Stimulated activated CD8-positive, alpha-beta memory T cell treated with anti-CD3 and anti-CD28 coated beads, Interleukin-4, amount 100 ng/mL, for 1 hour (primary cell): ENCODE measurements at places on chromosomes 13 and 19.

DNA sequence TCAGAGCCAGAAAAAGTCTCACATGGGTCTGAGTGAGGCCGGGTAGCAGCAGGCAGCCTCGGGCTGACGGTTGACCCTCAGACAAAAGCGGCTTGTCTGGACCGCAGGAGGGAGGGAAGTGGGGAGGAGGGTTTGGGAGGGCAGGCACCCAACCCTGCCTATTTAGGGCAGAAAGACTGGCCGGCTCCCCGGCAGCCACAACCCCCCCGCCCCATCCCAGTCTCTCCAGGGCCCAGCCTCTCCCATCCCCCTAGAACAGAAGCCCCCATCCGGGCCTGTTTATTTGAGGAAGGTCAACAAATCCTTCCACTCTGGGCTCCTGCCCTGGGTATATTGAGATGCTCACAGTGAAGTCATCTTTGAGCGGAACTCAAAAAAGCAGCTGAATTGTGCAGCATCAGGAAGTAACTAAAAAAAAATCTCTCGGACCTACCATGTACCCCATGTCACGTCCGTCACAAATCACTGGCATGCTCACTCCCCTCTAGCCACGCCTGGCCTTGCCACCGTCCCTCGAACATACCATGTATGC is 6.3 kb downstream of the DACT3 start:
- no peak for DNase-seq

GRCh38 chr19:29563486-29564101 is 37.8 kb downstream of the VSTM2B start:
- no peak for DNase-seq

DNA sequence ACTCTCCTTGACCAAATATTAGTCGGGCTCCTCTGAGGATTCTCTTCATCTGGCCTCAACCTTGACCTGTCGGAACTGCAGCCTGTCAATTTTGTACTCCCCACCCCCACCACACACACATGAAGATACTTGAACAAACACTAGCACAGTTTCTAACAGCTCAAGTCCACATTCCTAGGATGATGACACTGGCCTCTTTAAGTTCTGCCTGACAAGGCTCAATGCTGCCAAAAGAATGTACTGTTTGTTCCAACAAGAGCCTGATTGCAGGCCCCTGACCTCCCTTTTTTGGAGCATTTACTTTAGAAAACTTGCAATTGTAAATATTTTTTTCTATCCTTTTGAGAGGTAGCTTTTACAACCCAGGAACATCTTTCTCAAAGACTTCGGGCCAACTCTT is 169.2 kb upstream of the IRS2 start:
- no peak for DNase-seq

- no peak for DNase-seq
Observed at GRCh38 chr13:90768116-90768515, 579.4 kb upstream of the MIR17HG start.

DNA sequence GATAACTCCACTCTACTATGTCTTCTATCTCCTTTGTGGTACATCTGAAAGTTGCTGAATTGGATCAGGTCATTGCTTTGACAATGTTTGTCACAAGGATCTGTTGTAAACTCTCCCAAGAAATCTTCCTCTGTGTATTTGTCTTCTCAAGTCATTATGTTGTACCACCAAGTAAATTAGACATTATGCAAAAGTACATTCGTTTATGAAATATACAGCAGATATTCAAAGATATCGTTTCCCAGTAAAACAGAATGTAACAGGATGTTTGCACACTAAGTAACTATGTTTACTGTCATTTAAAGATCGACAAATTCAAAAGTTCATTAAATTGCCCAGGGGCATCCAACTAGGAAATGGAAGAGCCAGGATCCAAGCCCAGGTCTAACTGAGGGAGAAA is 739.4 kb downstream of the EFNB2 start:
- DNase-seq: no peak

- DNase-seq: no peak
Observed at GRCh38 chr13:27367570-27367969, 56.8 kb upstream of the GTF3A start.

DNA sequence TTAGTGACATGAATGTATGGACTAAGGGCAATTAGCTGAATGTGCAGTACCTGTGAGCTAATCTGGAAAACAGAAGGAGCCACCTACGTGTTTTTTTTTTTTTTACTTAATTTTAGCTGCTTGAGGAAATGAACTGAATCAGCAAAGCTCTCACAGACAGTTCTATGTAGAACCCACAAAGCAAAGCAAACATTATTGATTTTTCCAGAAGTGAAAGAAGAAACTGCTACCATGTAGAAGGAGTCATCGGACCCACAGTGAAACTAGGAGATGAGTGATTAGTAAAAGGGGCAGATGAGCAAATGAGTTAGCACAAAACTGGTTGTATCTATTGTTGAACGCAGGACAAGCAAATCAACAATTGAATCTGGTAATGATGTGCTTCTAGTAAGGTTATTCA is 94.1 kb upstream of the SLC7A1 start:
- no peak for DNase-seq

- DNase-seq: peak; percentile 54
Observed at GRCh38 chr19:54390942-54391577, 24.2 kb upstream of the TTYH1 start.

DNA sequence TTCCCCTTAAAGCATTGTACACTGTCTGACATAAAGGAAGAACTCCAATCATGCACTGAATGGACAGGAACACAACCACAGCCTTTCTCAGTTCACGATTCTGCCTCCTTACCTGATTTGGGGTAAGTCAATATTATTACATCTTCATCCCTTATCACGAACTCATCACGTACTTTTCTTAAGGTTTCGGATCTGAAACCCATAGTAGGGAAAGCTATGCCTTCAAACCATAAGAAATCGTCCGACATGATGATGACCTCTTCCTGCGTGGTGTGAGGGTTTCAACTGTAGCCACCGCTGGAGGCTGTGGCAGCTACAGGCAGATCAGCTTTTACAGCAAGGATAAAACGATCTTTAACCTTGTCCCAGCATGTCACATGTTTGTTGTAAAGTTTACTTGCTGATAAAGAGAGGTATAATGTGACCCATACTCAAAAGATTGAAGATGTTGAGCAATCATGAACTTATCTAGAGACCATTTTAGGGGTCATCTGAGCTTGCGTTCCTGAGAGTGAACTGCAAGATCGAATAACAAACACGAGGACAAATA is at the start of gene SULT2A1:
Gene SULT2A1 (minus strand): TSS at position 306 of the 550 bp plus-strand sequence. CDS start 58 bp downstream, at position 248.
- DNase-seq: no peak

GRCh38 chr13:41462427-41462826 is 5.1 kb downstream of the RGCC start:
- DNase-seq: no peak

DNA sequence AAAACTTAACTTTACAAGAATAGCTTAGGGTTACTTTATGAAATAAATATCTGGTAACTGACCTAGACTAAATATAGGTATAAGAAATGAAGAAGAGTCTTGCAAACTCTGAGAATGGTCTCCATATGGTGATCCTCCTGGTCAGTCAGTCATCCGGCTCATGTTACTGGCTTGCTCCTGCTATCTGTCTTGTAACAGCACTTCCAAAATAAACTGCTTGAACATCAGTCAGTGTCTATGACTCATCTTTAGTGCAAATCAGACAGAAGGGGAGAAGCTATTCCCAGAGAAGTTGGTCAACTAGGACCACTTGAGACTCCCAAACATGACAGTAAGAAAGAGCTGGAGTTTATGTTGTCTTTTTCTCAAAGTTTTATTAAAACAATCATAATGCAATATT is 1550.9 kb downstream of the PCDH9 start:
- no peak for DNase-seq

DNA sequence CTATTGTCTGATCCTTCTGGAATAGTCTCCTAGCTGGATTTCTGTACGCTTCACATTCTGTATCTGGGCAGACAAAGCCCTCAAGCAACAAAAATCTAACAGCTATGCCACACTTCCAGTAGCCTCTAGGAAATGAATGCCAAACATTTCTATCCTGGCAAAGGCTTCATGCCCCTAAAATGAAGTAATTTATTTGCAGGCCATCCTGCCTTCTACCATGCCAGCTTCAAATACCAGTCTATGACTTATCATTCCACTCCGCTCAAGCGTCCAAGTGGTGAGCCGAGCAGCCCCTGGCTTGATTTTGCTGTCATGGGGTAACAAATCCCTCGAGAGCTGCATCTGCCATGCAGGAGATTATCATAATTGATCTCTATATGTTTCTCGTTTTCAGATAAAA is 86.9 kb downstream of the LHFPL6 start:
- DNase-seq: no peak

GRCh38 chr13:92807353-92807752 is 419.3 kb upstream of the GPC6 start:
- no peak for DNase-seq

DNA sequence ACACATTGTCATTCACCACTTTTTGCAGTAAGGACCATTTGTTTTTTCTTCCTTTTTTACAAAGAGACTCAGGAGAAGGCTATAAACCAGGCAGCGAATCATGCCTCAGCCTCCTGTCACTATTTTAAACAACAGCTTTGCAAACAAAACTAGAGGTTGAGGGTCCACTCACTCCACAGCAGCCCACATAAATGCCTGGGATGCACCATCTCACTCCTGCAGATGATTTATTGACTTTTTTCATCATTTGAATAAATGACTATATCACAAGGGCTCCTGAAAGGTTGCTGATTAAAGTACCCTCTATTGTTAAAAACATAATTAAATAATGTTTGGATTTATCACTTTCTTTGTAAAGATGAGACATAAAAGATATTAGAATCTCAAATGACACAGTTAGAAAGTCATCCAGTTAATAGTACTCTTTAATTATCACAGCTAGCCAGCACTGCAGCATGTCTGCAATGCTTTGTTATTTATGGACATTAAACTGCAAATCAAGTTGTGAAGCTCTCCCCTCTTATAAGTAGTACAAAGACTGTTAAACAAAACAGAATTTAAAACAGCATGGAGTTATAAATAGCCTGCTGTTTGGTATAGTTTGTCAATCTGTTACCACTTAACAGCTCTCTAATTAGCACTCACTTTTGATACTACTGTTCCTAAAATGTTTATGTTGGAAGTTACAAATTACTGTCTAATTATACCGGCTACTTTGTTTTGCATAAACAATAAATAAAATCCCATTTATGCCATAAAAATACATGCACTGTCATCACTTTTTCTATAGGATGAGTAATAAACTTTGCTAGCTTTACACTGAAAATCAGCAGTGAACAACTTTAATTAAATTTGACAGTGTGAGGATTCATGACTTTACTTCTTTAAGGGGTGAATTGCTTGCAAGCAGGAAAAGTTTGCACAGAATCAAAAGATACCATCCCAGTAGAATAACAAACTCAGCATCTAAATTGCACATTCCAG is 853.2 kb downstream of the UQCRFS1 start:
- no peak for DNase-seq

DNA sequence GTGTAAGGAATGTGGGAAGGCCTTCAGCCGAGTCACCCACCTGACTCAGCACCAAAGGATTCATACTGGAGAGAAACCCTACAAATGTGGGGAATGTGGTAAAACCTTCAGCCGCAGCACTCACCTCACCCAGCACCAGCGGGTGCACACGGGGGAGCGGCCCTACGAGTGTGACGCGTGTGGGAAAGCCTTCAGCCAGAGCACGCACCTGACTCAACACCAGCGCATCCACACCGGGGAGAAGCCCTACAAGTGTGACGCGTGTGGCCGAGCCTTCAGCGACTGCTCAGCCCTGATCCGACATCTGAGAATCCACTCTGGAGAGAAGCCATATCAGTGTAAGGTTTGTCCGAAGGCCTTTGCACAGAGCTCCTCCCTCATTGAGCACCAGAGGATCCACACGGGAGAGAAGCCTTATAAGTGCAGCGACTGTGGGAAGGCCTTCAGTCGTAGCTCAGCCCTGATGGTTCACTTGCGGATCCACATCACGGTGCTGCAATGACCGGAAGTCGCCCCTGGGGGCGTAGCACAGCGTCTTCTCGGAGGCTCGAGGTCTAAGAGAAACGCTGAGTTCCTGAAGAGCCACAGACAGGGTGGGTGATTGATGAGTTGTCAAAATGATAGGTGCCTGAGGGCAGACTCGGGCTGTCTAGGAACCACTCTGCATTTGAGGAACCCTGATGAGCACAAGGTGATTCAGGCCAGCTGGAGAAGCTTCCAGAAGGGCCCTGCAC is 12.2 kb downstream of the ZSCAN22 start:
- no peak for DNase-seq

- DNase-seq: no peak
Observed at GRCh38 chr19:6033744-6034264, 55.9 kb upstream of the RANBP3 start.

- DNase-seq: no peak
Observed at GRCh38 chr19:51359294-51359693, 6.9 kb downstream of the ETFB start.

DNA sequence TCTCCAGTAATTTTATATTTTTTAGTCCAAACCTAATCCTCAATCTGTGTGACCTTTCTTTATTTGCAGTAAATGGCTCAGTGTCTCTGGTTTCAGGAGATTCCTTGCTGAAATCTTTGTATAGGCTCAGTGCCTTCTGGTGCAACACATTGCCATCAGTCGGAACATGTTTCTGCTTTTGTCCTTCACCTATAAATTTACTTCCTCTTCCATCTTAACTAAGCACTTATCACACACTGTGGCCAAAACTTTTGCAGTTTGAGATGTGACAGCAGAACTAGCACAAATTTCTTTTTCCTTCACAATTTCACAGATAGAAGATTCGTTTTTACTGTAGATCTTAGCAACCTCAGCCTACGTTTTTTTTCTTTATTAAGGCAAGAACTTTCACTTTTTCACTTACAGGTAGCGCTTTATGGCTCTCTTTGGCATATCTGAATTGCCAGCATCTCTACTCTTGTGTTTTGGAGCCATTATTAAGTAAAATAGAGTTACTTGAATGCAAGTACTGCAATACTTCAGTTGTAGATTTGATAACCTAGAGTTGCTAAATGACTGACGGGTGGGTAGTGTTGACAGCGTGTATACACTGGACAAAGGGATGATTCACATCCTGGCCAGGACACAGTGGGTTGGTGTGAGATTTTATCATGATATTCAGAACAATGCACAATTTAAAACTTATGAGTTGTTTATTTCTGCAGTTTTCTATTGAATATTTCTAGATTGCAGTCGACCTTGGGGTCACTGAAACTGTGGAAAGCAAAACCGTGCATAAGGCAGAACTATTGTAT is 44.3 kb downstream of the NDFIP2 start:
- DNase-seq: no peak
